ENCODE measurements at places on chromosomes 6 and 20.

DNA sequence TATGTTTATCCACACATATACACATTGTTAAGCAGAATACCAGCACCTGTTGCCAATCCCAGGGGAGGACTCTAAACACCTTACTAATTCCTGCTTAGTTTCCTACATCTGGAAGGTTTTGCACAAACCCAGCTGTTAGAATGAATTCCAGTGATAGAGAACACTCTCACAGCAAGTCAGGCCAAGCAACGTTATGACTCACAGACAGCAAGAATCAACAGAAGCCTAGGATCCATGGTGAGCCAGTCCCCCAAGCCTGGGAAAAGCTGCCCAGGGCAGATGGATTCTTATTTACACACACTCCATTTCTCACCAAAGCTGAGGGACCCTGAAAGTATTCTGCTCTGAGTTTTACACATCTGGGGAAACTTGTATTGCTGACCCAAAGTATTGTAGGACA lies 291.7 kb downstream of the SLC35F1 start:
- DNase-seq, result no peak

DNA sequence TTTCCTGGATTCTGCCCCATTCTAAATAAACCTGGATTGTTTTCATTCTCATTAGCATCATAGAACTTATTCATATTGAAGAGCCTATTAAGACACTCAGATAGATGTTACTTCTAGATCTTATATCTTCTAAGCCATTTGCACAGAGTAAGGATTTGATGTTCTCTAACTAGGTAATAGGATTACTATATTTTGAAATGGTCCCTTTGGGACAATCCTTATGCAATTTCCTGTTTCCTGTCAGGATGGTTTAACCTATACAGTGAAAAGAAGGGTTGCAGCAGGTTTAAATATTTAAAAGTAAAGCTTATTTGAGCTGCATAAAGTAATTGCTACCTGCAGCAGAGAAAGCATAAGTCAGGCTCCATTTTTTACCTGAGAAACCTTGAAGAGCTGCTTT lies 860.1 kb downstream of the TFAP2A start:
- DNase-seq, result no peak

GRCh38 chr6:1703091-1703855 lies 93.6 kb downstream of the FOXC1 start:
- no peak for DNase-seq

- no peak for DNase-seq
Observed at GRCh38 chr20:50501972-50502745, 8.0 kb upstream of the PTPN1 start.

- no peak for DNase-seq
Observed at GRCh38 chr20:63739130-63740069, at the start of gene SLC2A4RG. TSS of gene SLC2A4RG (plus strand) at chr20:63739776. CDS start at chr20:63739913, 137 bp downstream.

DNA sequence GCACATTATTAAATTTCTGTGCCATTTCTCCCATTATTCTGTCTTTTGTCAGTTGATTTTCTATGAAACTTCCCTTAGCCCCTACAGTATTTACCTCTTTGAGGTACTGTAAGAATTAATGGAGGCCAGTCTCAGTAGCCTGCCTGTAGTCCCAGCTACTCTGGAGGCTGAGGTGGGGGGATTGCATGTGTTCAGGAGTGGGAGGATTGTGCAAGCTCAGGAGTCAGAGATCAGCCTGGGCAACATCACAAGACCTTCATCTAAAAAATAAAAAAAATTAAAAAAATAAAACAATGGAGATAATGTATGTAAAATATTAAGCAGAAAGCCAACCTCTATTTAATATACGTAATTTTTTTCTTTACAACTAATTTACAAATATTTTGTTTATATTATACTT lies 77.8 kb downstream of the OR2B2 start:
- DNase-seq, result no peak

DNA sequence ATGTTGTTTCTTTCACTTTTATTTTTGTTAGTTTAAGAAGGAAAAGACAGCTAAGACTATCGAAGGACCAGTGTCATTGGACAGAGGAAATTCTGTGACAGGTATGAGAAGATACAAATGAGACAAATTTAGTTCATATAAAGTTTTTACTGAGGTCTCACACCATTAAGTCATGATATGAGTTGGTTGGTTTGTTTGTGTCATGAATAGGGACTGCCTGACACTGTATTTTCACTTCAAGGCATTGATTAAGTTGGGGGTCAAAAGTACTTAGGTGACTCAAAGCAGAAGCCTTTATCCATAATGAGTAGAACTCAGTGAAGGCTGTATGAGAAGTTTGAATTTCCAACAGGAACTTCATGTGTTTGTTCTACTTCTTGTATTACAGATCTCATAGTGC lies 21.3 kb upstream of the HIVEP2 start:
- no peak for DNase-seq

DNA sequence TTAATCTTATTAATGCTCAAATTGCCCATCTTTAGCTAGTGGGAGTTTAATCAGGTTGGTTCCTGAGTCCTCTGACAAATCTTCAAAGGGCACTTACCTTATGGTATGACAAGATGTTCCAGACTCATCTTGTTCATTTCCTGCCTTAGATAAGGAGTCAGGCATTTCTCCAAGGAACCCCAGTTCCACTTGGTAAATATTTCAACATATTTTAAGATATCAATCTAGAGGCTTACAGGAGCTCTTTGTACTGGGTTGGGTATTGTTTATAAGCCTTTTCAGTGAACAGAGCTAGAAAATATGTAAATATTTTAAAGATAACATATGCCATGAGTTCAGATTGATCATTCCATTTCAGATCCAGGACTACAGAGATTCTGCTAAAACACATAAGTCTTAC lies 159.8 kb downstream of the RCAN2 start:
- DNase-seq, result no peak

DNA sequence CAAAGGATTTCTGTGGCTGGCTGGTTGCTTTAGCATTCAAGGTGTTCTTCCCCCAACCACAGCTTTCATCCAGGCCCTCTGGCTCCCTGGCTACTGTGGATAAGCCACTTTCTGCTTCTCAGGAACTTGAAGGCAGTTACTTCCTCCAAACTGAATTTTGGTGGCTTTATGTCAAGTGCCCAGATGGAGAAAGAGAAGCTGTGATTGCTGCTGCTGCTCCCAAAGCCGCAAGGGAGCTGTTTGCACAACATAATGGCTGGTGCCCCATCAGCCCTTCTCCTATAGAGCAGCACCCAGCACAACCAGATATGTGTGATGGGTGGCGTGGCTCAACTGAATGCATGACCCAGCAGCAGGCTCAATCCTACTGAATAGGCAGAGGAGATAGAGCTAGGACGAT lies 465.2 kb downstream of the MAFB start:
- DNase-seq, result no peak

DNA sequence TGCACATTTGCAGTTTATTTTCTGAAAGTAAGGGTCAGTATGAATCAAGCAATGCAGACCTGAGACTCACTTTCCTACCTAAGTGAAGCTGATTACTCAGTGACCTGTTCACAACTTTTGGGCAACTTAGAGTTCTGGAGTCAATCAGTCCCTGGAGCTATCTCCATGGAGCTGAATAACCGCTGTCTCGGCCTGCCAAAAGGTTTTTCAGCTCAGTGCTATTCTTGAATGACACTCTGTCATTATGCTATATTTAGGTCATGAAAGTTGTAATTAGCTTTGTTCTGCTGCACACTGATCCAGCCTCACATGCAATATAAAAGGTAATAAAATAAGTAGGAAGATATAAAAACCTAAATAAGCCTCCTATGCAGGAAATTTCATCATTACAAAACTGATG lies 356.0 kb downstream of the BMP2 start:
- no peak for DNase-seq

- DNase-seq, result no peak
Observed at GRCh38 chr6:14153228-14153627, 35.7 kb downstream of the CD83 start.

DNA sequence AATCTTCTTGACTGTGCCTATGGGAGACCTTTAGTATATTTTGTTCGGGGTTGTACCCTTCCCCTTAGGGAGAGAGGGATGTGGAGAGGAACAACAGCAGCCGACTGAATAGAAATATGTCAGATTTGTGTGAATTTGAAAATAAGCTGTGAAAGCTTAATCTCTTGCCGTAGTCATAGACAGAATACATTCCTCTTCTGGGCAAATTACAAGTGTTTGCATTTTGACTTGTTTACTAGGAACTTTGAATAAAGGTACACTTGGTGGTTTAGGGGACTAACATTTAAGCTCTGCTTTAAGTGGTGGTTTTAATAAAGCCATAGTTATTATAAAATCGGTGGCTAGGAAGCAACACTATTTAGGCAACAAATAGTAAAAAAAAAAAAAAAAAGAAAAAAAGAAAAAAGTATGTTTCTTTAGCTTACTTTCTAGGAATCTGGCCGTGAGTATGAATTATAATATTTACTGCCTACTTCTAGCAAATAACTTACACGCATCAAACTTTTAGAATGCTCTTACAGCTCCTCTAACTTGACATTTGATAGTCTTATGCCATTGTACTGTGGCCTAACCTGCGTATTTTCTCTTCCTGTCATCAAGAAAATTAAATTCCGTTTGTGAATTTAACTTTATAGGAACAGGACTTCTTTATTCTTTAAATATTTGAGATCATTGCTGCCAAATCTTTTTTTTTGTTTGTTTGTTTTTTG lies 65.1 kb downstream of the ZBTB2 start:
- no peak for DNase-seq

- DNase-seq, result no peak
Observed at GRCh38 chr20:24560571-24561491, 91.4 kb downstream of the SYNDIG1 start.

DNA sequence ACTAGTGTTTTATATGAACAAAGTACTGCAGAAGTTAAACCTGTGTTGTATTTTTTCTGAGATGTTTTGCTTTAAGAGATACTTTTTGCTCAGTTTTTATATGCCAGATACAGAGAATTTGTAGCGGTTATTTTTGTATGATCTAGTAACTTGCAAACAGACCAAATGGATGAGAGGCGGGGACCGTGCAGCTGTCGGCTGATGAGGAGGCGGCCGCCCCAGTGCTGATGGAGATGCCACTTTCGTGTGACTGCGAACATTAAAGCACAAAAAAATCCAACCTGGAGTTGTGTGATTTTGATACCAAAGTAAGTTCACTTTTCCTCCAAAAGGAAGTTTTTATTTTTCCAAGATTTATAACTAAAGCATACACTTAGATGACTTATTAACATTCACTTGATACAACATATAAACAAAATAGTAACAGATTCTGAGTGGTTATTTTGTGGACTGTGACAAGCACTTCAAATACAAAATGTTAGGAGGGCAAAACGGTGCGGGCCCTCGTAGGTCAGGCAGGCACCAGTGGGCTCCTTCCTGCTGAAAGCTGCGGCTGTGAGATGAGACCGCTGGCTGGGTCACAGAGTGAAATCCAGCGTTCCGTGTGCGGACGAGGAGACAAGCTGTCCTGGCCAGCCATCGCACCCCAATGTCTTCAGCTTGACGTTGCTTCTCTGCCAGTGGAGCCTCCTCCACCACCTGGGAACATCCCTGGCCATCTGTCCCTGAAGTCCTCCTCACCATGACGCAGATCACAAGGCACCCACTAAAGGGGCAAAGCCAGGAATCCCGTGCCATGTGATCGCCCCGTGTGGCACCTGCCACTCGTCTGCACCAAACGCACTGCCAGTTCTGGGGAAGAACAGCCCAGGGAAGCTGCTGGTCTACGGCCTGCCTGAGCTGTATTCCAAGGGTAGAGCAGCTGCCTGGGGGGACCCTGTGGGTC lies 4.0 kb upstream of the OGFR start:
- DNase-seq, result no peak

- DNase-seq, result no peak
Observed at GRCh38 chr6:80464901-80465300, 358.4 kb downstream of the BCKDHB start.

GRCh38 chr6:16228709-16229665 lies 9.4 kb upstream of the GMPR start:
- no peak for DNase-seq

GRCh38 chr20:32482143-32482441 lies 103.0 kb downstream of the NOL4L start:
- no peak for DNase-seq
